T-helper 22 cell (primary cell): ENCODE measurements at places on chromosomes 4 and X.

DNA sequence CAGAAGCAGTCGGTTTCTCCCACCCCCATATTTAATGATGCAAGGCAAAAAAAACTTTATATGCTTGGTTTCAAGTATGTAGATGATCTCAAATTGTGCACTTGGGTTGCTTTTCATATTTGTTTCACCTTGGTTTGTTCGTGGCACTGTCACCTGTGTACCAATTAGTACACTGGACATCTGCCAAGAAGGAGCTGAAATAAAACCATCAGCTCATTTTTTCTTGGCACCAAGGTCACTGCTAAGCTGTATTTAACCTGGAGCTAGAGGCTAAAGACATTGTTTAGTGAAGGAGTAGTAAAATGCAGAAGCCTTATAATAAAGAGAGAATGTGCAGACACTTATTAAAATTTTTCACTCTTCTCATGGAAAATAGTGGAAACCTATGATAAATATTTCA is 430.8 kb downstream of the ARHGAP24 start:
- no peak for DNase-seq

GRCh38 chrX:22974616-22975015 is 25.1 kb upstream of the DDX53 start:
- DNase-seq, result no peak

GRCh38 chr4:10097906-10098779 is 18.5 kb downstream of the WDR1 start:
- no peak for DNase-seq

- no peak for DNase-seq
Observed at GRCh38 chr4:141179474-141180373, 41.0 kb upstream of the ZNF330 start.

DNA sequence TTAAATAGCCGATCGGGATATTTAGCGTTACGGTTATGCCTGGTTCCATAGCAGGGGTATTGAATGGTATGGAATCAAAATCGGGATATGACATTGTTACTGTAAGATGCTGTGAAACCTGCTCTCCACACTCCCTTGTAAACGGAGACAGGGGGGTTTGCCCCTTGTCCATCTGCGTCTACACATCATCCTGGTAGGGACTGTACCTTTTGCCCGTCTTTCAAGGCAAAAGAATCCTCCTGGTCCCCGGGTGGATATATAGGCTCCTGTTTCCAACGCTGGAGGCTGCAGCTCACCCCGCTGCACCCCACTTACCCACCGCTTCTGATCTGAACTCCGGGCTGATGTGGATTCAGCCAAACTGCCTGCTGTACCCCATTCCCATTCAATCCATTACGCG is 189.1 kb downstream of the SHOX start:
- no peak for DNase-seq

GRCh38 chrX:24423960-24424359 is 41.1 kb upstream of the PDK3 start:
- no peak for DNase-seq

- no peak for DNase-seq
Observed at GRCh38 chr4:76201276-76201675, 12.3 kb downstream of the SCARB2 start.

DNA sequence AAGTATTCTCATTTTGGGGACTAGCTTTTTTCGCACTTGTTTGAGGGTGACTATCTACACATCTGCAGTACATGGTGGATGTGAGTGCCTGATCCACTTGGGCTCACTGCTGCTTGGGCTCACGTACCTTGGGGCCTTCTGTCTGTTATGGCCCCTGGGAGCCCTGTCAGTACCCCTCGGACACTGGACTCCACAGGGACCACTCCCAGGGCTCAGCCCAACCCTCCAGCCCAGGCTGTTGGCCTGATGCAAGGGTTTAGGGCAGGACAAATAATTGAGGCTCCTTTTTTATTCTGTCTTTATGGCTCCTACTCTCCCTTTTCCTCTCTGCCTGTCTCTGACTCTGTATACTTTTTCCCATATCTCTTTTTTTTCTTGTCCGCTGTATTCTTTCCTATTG is 32.7 kb upstream of the MSN start:
- DNase-seq, result no peak

- no peak for DNase-seq
Observed at GRCh38 chr4:174210354-174210753, 73.1 kb downstream of the FBXO8 start.

DNA sequence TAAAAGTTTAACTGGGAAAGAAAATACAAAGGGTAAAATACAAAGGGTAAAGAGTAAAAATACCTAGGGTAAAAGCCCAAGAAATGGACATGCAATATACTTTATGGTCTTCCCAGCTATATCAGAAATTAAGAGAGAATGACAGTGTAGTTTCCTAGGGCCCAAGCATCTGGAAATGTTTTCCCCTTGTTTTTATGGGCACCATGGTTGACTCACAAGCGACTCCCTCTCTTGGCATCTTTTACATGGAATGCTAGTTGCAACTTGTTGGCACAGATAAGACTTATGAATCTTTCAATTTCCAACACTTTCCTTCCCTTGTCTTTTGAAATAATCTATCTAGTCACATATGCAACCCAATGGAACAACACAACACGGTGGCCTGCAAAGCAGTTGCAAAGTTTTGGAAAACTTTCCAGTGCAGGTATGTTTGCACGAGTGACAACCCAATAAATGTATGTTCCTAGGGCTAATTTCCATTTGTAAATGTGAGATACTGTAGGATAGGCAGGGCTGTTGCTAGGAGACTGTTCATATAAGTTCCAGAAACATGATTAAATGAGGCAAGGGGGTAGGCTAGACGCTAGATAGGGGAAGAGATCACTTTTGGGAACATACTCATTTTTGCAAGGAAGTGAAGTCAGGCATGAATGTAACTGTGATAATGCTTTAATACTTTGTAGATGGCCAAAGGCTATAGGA is 36.4 kb upstream of the CWH43 start:
- DNase-seq, result no peak

GRCh38 chrX:108091878-108092291 is 307 bp downstream of the ATG4A start:
- DNase-seq, result no peak

GRCh38 chr4:19540859-19541540 is 710.7 kb upstream of the SLIT2 start:
- no peak for DNase-seq
